Activated effector memory CD4-positive, alpha-beta T cell treated with anti-CD3 and anti-CD28 coated beads, Interleukin-2, amount 50 U/mL, for 16 hours (primary cell): ENCODE measurements at places on chromosomes 1 and 21.

DNA sequence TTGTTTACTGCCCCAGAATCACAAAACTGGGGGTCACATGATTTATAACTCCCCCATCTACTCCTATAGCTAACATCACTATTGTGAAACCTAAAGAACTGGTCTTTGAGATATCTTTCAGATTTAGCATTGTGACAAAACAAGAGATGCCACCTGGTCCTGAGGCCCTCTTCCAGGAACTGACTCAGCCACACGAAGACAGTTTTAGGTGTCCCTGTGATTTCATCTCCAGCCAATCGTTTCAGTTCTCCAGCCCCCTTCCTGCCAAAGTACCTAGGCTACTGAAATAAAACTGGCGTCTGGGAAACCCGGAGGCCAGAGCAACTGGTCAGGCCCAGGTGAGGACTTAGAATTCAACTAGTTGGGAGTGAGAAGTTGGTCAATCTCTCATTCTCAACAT is 36.6 kb downstream of the TBX19 start:
- DNase-seq: no peak

GRCh38 chr1:67308136-67308535 is 463 bp downstream of the IL12RB2 start:
- DNase-seq: no peak

GRCh38 chr1:247204177-247204647 is 32.4 kb upstream of the ZNF124 start:
- DNase-seq: no peak

DNA sequence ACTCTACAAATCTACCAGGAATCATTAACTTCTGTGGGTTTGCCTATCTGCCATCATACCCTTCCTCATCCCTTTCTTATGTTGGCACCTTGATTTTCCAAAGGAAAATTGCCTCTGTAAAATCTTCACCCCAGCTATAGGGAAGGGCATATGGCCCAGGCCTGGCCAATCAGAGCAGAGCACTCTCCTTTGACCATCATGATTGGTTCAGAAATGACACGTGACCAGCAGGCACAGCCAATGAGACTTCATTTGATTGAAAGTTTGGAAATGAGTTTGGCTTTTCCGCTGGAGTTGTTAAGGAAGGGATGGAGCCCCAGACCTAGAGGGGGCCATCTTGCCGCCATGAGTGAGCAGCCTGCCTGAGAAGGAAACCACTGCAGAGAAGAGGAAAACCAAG is 35.1 kb upstream of the IFFO2 start:
- no peak for DNase-seq

DNA sequence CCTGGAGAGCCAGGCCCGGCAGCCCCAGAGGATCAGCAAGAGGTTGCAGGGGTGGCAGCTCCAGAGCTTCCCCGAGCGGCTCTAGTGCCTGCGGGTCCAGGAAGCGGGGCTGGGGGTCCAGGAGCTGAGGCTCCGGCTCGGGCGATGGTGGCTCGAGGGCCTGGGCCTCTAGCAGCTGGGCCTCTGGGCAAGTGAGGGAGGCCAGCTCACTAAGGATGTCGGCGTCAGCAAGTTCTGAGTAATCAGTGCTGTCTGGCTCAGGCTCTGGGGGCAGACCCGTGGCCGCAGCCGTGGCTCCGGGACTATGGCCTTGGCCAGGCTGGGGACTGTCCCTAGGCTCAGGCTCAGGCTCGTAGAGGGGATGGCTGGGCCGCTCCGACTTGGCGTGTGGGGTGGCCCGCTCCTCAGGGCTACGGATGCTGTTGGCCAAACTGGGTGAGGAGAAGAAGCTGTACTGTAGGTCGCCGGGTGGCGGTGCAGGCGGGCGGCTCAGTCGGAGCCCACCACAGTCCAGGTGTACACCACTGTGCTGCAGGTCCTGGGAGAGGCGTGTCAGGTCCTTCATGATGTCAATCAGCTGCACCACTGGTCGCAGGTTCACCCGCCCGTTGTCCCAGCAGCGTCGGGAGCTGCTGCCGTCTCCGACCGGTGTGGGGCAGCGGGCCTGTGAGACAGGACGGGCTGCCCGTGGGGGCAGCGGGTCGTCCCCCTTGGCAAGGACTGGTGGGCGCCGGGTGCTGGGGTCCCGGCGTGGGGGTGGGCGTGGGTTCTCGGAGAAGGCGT is 52.6 kb downstream of the AHDC1 start:
- DNase-seq: no peak

DNA sequence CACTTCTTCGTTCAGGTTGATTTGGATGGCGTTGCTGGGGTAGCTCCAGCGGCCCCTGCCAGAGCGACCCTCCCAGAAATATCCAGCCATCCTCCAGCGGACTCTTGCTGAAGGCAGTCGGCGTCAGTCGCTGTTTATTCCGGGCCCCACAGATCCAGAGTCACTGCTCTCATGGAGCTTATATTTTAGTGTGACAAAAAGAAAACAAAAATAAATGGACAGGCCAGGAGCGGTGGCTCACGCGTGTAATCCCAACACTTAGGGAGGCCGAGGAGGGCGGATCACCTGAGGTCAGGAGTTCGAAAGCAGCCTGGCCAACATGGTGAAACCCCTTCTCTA is 791 bp upstream of the CFAP298 start:
- no peak for DNase-seq

- DNase-seq: no peak
Measured at GRCh38 chr1:44296086-44296485, 59.0 kb downstream of the ERI3 start.

DNA sequence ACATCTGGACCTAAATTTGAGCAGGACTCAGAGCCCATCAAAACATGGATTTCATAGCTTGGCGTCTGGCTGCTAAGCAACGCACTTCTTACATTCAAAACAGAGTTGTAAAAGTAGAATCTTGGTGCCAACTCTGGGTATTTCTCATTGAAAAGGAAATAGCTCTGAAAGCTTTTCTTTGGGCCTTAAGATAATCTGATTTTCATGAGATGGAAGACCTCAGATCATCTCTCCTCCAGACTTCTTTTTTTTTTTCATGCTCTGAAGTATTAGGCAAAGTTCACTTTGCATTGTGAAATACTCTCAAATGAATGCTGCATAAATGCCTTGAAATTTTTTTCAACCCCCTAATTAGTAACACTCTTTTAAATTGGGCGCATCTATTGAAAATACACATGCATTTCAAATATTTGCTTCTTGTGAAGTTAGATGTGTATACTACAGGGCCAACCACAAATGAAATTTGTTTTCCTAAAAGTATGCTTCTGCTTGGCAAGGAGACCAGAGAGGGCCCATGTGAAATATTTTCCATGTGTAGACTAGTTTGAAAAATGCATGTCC is 4.2 kb downstream of the ADAMTS5 start:
- no peak for DNase-seq

GRCh38 chr1:194512957-194513356 is 1326.5 kb upstream of the B3GALT2 start:
- DNase-seq: no peak

DNA sequence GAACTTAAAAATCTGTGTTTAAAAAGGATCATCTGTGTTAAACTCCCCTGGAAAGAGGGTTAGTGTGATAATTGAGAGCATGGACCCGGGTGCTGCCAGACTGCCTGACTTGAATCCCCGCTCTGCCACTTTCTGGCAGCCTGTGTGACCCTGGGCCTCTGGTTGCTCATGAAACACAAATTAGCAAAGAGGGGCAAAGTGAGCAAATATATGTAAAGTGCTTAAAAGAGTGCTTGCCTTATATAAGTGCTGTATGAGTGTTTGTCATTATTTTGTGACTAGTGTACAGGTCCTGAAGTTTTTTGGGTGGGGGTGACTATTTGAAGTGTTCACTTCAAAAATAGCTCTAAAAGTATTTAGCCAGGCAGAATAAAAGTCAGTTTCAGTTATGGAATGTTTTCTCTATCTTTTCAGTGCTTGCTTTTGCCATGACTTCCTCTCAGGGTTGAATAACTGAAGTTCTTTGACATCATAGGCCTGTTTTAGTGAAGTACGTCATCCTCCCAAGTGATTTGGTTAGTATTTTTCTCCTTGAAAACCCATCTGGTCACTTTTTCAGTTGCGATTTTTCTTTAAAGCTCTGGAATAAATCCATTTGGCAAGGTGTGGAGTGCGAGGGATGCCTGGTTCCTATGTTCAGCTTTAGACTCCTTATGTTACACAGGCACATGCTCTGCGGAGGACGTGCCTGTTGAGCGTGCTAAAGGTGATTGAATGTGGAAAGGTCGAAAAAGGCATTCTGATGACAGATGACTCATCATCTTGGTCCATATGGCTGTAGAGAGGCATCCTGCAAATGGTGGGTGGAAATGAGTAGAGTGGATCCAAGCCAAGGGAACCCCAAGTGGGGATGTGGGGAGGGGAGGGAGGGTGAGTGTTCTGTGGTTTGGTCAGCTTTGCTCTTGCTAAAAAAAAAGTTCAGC is 47.8 kb downstream of the AK4 start:
- DNase-seq: no peak

GRCh38 chr1:172241540-172241939 is 178.9 kb upstream of the C1orf105 start:
- no peak for DNase-seq

DNA sequence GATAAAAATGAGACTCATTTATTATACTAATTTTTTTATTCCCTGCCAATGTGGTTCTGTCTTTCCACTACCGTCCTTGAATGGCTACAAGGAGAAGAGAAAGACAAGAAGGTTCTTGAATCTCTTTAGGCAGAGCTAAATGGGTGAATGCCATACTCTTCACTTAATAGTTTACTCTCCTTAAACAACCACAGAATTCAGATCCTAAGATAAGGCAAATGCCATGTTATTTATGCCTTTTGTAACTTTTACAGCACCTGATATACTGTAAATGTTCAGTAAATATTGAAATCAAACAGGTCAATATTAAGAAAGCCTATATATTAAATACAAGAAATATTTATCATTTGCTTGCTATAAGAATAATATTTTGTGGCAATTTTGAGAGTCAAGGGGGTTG is 58.4 kb downstream of the IGSF5 start:
- no peak for DNase-seq

- DNase-seq: peak; percentile 90
Measured at GRCh38 chr1:234980645-234981396, 147.8 kb downstream of the TOMM20 start.

DNA sequence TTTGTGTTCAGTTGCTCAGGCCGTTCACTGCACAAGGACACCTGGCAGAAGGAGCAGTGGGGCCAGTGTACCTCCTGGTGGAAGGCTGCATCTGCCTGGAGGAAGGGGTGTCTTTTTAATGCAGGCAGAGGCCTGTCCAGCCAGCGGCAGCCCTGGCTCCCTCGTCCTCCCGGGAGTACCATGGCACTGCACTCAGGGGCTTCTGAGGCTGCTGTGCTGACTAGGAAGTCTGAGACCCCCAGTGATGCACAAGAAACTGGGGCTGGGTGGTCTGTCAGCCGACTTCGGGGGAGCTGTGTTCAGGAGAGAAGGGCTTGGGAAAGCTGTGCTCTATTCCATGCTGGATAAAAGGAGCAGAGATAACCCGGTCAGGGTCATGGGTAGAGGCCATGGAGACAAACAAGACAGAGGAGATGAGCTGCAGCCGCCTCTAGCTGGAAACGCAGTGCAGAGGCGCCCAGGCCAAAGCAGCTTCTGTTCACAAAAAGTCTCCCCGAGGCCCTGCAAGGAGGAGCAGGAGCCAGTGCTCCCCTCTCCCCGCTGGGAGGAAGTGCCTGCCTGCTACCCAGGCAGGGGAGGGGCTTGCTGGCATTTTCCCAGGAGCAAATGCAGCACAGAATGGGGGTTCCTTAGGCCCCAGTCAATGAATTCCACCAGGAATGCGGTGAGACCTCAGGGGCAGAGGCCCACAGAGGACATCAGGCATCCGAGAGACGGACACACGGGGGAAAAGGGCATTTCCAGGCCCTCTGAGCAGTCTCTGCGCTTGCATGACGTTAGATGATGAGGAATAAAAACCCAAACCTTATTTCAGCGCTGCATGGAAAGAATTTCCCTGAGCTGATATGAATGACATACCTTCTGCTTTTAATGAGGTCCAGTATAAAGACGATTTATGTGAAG is 17.2 kb upstream of the C2CD2 start:
- DNase-seq: peak; percentile 21

- DNase-seq: no peak
Measured at GRCh38 chr1:14367451-14367850, 231.0 kb upstream of the KAZN start.

DNA sequence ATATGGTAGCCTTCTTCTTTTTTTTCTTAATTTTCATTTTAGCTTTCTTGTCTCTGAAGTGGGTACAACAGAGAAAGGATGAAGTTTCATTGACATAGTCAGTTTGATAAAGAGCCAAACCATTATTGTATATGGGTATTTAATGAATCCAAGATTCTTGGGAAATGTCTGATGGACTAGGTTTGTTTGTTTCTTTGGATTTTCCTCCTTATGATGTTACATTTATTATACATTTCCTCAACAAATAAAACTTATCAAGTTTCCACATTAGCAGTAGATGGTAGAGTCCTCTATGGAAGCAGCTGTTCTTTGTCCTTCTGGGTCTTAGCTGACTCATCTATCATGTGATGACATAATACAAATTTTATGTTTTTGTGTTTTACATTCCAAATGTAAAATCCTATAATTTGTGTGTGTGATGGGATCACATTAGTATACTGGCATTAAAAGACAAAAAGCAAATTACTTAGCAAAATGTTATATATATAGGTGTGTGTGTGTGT is 6.0 kb downstream of the COL24A1 start:
- no peak for DNase-seq
